ENCODE measurements at places on chromosomes 11 and 22.

- no peak for DNase-seq
Observed at GRCh38 chr11:1784761-1785650, 21.3 kb upstream of the CTSD start.

- no peak for DNase-seq
Observed at GRCh38 chr22:24758164-24758799, 16.2 kb downstream of the PIWIL3 start.

DNA sequence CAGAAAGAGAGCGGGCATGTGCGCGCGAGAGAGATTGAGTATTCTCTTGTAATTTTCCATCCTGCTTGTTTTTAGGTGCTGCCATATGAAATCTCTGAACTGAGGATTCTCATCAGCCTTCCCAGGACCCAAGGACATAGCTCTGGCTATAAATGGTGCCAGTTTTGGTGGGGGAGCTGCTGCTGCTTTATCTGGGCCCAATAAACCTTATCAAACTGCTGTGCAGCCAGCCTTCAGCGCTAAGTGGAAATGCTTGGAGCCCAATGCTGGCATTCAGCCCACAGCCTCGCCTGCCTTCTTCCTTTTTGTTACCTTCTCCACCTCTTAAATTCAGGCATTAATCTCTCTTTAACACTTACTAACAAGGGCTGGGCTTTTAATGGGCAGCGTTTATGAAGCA, 2.4 kb upstream of the ZBTB16 start:
- peak; percentile 56 for DNase-seq

DNA sequence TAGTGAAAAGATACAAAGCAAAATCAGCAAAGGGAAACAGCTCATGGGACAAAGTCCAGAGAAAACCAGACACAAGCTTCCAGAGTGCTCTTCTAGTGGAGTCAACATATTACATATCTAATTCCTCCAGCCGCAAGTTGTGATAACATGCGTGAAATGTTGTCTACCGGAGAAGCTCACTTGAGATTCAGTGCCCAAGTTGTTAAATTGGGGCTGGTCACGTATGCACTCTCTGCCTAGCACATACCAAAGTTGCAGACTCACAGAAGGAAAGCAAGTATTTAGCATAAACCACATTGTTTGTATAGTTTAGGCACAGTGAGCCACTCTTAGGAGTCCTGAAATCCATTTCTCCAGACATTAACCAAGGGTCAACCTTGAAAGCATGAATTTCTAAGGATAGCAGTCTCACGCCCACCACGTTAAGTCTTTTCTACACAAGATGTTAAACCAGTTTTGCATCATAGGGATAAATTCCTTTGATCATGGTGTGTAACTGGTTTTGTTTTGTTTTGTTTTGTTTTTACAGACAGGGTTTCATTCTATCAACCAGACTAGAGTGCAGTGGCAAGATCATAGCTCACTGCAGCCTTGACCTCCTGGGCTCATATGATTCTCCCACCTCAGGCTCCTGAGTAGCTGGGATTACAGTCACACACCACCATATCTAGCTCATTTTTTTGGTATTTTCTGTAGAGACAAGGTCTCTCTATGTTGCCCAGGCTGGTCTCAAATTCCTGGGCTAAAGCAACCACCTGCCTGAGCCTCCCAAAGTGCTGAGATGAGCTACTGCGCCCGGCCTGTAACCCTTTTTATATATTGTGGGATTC, 39.5 kb upstream of the EP300 start:
- no peak for DNase-seq

DNA sequence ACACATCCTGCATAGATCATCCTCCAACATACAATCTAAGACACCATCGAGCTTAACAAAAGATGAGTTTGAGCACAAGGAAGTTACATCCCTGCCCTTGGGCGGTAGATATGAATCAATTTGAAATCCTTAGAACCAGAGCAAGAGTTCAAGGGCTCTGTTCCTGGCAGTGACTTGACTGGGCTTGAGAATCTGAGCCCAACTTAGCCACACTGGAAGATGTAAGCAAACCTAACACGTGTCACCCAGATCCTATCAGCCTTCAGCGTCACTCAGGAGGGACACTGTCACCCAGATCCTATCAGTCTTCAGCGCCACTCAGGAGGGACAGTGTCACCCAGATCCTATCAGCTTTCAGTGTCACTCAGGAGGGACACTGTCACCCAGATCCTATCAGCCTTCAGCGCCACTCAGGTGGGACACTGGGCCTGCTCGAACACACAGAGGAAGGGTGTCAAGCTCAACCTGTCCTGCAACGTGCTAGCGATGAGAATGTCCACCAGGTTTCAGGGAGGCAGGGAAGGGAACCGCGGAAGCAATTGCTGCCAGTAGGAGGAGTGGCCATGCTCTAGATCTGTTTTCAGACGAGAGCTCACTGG, 32.8 kb upstream of the CTSD start:
- DNase-seq = no peak

GRCh38 chr22:35377735-35378134, 3.2 kb upstream of the HMOX1 start:
- no peak for DNase-seq

DNA sequence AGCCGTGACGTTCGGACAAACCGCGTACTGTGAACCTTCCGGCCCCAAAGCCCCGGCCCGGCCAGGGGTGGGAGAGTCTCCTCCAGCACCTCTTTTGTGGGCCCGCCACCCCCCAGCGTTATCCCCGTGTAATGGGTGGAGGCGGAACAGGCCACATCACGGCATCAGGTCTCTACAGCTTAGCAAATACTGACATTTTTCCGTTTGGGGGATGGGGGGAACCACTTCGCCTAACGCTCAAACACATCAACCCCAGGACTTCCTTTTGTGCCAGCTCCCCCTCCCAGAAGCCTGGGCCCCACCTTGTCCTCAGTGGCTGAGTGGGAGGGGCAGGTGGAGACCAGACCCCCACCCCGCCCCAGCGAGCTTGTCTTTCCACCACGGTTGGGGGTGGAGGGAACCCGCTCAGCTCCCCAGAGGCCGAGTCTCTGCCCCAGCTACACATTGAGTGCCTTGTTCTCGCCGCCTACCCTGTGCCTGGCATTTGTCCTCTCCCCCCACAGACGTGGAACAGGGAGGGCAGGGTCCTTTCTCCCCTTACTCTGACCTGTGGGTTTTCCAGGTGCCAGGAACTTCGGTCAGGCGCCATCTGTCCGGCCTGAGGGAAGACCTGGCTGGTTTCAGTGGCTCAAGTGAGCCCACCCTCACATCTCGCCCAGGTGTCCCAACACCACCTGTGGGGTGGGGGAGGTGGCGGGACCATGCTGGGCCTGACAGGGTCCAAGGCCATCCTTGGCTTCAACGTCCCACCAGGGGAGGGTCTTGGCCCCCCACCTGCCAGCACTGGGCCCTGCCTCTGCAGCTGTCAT, 29.6 kb downstream of the SBF1 start:
- peak; percentile 73 for DNase-seq

DNA sequence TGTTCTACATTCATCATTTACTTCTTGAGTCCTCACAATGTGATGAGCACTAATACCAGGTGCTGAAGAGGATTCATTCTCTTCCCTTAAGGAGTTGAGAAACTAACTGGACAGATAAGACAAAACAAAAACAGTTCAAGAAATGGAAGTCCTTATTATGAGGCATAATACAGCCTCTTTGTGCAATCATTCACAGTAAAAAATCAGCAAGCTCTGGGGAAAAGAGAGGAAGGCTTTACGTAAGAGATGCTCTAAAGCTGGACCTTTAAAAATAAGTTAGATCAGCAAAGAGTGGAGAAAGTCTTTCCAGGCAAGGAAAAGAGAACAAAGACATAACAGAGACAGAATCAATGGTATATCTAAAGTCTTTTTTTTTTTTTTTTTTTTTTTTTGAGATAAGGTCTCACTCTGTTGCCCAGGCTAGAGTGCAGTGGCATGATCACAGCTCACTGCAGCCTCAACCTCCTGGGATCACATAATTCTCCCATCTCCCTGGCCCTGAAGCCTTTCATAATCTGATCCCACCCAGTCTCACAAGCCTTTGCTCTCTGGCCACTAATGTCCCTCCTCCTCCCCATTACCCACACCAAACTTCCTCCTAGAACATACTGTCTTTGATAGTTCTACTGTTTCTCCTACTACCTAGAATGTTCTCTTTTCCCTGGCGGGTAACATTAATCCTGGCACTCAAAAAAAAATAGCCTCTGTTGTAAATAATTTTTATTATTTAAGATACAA, 40.9 kb downstream of the MRTFA start:
- DNase-seq = no peak

- no peak for DNase-seq
Observed at GRCh38 chr11:126870021-126870420, 130.5 kb downstream of the KIRREL3 start.

- no peak for DNase-seq
Observed at GRCh38 chr22:31083377-31083768, 2.3 kb downstream of the SMTN start.

DNA sequence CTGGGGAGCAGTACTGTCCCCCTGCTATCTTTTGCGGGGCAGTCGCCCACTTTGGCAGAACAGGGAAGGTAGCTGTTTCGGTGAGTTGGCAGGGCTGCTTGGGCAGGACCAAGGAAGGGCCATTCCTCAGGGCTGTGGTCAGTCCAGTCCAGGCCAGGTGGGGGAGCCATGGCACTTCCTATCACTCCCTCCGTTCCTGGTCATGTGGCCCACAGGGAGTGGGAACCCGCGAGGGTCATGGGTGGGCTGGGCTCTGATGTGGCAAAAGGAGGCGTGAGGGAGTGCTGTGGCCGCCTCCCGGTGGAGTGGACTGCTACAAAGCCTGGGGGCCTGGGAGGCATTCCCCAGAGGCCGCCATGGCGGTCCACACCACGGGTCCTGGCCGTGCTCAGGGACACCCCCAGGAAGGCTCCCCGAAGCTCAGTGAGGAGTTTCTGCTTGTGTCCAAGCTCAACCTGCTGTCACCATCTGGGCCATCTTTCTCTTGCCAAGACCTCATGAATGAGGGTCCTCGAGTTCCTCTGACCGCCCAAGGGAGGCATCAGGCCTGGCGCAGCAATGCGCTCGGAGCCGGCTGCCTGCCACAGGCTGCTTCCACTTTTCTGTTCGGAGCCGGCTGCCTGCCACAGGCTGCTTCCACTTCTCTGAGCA, 11.9 kb downstream of the CHID1 start:
- no peak for DNase-seq

GRCh38 chr11:107598225-107599139, 7.5 kb downstream of the ELMOD1 start:
- DNase-seq = peak; percentile 52

GRCh38 chr22:20424932-20425565, 12.6 kb downstream of the SCARF2 start:
- DNase-seq = no peak

DNA sequence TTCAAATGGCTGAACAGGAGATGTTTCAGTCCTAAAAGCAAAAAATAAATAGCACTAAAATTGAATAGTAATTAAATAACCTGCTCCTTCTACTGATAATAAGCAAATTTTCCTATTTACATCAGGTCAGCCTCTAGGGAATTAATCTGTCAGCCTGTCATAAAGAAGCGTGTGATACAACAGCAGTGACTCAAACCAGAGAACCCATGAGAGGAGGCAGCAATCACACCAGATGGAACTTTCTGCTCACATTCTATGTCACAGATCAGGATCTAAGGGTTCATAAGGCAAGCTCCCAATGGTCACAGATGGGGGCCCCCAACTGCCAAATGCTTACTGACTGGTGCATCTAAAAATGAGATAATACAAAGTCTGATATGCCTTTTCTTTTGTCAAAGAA, 41.1 kb downstream of the RBFOX2 start:
- DNase-seq = no peak

DNA sequence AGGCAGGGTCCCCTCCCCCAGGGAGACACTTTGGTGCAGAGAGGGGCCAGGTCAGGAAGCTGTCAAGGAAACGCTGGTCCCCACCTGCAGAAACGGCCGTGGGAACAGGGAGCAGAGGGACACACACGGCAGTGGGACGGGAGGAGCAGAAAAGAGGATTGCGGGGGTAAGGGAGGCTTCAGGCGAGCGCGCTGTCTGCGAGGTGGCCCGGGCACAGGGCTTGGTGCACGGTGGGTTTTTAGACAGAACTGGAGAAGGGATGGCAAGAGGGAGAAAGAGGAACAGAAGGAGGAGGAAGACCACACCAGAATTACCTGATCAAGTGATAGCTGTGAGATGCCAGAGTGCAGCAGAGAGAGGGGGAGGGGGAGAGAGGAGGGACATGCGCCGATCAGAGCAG, 6.0 kb upstream of the KLHL35 start:
- no peak for DNase-seq

GRCh38 chr22:43706151-43706550, 106.0 kb downstream of the EFCAB6 start:
- DNase-seq = no peak

DNA sequence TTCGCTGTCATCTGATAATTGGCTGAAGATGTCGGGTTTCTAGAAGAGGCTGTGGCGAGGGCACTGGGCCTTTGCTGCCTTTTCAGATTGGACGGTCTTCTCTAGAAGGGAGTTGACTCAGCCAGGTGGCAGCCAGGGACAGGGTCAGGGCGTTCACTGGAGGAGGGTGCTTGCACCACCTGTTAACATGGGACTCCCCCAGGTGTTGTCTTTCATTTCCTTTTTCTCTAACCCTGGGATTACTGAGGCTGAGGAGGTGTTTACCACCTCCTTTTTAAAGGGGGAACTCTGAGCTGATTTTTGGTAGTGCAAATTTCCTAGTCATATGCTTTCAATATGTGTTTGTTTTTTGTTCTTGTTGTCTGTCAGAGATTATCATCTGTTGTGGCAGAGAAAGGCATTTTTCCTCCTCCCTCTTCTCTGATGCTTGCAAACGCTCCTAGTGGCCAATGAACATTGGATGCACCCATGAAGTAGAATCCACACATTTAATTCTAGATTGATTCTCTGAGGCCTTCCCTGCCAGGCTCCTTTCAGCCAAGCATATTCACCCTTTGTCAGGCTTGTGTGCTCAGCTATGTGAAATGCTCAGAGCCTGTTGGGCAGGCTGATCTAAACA, 54.1 kb downstream of the LDLRAD3 start:
- no peak for DNase-seq

DNA sequence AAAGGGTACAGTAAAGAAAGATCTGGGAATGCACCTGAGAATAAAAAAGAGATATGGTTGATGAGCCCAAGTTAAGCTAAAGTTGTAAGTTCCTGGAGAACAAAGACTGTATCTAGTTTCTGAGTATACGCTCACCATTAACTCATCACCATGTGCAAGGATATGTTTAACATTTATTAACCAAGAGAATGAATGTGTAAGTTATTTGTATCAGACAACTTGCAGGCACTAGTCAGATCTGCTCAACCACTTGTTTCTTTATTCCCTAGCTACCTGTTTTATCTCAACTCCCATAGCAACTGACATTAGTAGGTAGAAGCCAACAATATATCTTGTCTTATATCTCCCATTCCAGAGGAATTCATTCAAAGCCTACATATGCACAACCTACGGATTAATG, 74.9 kb upstream of the KCNA4 start:
- DNase-seq = no peak

GRCh38 chr11:65563601-65564000, 5.4 kb upstream of the LTBP3 start:
- no peak for DNase-seq

All from lower lobe of right lung (tissue), 2 donors.